D721Med (cell line): ENCODE measurements at places on chromosomes 3 and 15.

GRCh38 chr3:48273594-48274211, 32.8 kb downstream of the ZNF589 start:
- peak; percentile 86 for DNase-seq

DNA sequence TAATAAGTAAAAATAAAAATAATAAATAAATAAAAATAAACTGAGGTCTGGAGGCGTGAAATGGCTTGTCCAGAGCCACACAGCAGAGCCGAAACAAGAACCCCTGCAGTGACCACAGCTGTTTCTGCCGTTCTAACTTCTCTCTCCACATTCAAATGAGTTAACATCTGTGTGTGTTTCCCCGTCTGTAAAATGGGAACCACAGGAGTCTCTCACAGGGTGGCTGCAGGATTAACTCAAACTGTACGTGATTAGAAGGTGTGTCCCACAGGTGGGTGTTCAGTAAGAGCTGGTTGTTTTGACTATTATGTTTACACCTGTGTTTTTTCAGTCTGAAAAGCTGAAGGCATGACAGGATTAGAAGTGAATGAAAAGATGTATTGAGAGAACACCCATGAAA, 27.0 kb upstream of the MUC4 start:
- no peak for DNase-seq

DNA sequence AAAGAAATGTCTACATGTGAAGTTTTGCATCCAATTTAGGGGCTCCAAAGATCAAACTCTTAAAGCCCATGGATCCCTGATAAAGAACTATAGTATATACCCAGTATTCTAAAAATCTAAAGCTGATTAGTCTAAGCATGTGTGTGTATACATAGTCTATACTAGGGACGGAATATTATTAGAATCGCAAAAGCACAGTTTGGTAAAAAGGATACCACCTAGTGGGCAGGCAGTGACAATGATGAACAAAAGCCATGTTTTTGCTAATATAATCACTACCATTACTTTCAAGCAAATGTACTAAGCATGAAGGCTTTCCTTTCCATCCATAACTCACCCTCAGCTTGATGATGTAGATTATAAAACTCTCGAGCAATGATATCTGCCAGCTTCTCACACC, 16.5 kb downstream of the POLQ start:
- no peak for DNase-seq

GRCh38 chr3:195285372-195285771, 14.4 kb upstream of the XXYLT1 start:
- no peak for DNase-seq

DNA sequence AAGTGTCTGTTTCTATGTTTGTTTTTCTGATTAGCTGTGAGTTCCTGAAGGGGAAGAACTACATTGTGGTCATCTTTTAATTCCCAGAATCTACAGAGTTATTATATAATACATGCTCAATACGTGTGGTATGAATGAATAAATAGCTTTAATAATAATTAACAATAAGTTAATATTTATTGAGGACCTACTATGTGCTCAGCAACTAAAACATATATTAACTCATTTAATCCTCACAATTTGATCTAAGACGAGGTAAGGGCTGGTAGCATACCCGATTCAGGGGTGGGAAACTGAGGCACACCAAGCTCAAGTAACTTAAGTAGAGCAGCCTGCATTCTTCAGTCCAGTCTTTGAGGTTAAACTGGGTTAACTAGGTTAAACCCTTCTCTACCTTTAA, 553.8 kb downstream of the FOXP1 start:
- no peak for DNase-seq

- no peak for DNase-seq
These were observed 251.1 kb upstream of the ST8SIA2 start for GRCh38 chr15:92142242-92143232.

GRCh38 chr15:53581513-53581912, 177.9 kb downstream of the WDR72 start:
- DNase-seq, result no peak

- DNase-seq, result no peak
These were observed 2.5 kb downstream of the ANP32A start for GRCh38 chr15:68818066-68818768.

GRCh38 chr3:188697127-188697526, 474.6 kb upstream of the TPRG1 start:
- DNase-seq, result no peak

GRCh38 chr3:148435534-148435933, 262.2 kb upstream of the AGTR1 start:
- no peak for DNase-seq

GRCh38 chr15:41291065-41291631, 41.2 kb downstream of the OIP5 start:
- DNase-seq, result no peak

DNA sequence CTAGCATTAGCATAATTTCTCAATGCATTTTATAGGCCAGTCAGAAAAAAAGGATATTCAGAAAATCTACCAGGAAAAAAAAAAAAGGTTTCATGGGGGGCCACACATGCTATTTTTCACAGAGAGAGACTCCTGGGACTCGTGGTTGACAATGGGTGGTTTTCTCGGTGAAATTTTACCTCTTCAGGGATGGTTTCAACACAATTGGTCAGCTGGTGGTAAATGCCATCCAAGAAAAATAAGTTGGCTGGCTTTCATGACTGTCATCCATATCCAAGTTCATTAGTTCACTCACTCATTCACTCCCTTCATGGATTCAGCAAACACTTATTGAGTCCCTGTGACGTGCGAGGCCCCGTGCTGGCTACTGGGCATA, 217.3 kb downstream of the SHQ1 start:
- DNase-seq, result no peak

- DNase-seq, result no peak
These were observed 984 bp downstream of the CCR5 start for GRCh38 chr3:46371519-46372340.

- DNase-seq, result no peak
These were observed 358.1 kb downstream of the MECOM start for GRCh38 chr3:169305460-169305859.

DNA sequence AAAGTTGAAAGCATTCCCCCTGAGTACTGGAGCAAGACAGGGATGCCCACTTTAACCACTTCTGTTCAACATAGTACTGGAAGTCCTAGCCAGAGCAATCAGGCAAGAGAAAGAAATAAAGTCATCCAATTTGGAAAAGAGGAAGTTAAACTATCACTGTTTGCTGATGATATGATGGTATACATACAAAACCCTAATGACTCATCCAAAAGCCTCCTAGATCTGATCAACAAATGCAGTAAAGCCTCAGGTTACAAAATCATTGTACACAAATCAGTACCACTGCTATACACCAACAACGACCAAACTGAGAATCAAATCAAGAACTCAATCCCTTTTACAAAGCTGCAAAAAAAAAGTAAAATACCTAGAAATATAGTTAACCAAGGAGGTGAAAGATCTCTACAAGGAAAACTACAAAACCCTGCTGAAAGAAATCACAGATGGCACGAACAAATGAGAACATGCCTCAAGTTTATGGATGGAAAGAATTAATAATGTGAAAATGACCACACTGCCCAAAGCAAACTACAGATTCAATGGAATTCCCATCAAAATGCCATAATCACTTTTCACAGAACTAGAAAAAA, 40.3 kb downstream of the RPL39L start:
- DNase-seq, result no peak

- no peak for DNase-seq
These were observed 300.0 kb upstream of the TPM1 start for GRCh38 chr15:62742409-62743171.

DNA sequence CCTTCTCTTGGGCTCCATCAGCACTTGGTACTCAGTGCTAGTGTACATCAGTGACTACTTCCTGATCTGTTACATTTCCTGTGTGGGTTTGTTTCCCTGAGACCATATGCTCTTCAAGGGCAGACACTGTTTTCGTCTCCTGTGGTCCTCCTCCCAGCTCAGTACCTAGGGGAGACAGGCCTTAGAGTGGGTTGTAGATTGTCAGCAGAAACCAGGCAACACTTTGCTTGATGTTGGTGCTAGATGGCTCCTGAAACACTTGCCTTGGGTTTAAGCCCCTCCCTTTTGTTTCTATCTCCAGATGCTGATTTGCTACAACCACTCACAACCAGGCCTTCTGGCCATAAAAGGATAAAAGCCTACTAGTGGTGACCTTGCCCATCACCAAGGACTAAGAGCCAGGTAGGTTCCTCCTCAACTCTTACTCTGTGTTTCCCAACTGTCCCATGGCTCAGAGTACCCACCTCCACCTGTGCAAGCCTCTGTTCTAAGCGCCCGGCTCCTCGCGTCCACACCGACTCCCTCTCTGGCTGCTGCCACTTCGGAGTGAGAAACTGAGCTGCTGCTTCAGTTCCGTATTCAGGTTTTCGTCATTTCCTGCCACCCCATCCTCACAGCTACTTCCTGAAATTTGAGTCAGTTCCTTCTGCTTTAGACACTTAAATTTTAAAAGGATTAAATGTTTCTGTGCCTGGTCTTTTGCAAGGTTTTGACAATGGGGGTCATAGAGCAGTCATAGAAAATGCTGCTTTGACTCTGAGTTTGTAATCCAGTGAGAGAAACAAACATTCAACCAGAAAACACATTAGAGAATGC, at the start of gene HCLS1:
HCLS1 (minus strand) TSS at position 548 of the 816 bp plus-strand sequence. CDS start 2,556 bp downstream, outside the sequence.
- DNase-seq, result no peak

DNA sequence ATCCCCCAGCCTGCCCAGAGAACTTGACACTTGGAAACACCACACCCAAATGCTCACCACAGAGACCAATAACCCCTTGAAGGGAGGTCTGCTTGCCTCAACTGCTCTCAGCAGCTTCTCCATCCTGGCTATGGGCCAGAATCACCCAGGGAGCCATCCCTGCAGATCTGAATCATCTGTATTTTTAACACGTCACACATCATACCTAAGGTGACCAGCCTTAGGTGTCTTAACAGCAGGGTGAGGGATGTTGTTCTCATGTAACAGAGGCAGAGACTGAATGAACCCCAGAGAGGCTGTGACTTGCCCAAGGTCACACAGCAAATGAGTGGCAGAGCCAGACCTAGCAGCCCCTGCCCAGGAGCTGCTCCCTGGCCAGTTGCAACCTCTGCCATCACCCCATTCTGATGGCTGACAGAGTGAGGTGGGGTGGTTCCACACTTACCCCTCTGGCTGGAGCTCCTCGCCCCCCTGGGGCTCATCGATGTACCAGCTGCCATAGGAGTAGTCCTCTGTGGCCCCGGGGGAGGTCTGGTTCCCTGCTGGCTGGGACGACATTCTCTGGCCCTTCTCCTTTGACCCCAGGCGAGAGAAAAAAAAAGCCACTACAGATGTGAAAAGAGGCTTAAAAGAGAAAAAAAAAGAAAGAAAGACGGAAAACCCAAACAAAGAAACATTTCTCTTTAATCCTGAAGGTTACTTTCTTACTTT, 722 bp downstream of the STRA6 start:
- no peak for DNase-seq

DNA sequence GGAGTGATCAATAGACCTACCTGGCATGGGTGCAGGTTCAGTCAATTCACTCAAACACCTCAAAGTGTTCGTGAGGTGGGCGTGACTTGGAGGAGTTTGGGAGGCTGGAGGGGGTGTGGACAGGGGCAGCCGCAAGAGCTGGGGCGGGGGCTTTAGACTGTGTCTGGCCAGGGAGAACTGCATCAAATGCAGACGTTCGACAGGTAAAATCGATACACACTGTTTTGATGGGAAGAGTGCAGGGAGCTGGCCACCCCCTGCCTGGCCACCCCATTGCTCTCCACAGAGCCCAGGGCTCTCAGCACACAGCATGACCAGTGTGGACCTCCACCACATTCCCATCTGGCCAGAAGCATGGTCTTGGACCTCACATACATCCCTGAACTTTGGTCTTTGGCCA, 412.1 kb downstream of the OCA2 start:
- DNase-seq, result no peak

DNA sequence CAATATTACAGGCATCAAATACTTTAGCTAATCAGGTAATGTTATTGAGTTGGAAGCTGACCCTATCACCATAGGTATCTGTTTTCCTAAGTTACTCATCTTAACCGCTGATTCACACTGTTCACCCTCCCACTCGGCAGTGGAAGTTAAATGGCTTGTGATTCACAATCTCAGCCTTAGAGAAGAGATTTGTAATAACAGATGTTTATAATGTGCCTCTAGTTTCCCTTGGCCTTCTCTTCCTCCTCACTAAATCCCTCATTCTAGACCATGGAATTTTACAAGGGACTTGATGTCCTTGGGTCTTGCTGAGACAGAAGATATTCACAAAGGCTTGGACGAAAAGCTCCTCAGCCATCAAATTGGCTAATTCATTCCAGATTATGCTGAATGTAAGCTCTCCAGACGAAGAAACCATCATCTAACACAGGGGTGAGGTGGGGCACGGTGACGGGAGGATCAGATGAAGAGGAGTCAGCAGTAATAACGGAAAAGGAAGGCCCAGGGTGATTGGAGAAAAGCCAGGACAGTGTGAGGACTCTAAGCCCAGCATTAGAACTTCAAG, 931.7 kb downstream of the MCTP2 start:
- DNase-seq, result no peak
